ENCODE measurements at places on chromosomes 13 and 19.

- DNase-seq: no peak
These were observed 1445.7 kb downstream of the UQCRFS1 start for GRCh38 chr19:27767234-27767633.

- DNase-seq: no peak
These were observed 105.8 kb downstream of the SOX1 start for GRCh38 chr13:112172641-112173251.

- no peak for DNase-seq
These were observed 58.3 kb upstream of the SLC15A1 start for GRCh38 chr13:98810746-98811145.

DNA sequence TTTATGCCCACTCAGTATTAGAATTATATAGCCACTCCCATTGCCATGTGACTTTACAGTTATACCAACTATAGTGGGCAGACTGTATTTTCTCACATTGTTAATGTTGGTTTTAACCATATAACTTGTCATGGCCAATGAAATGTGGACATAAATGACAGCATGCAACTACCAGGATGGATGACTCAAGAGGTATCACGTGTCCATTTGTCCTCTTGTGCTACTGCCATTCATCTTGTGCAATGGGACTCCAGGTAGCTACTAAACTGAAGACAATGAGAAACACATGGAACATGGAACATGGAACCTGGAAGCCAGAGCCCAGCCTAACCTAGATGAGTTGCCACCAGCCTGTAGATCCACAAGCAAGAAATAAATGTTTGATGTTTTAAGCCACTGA, 242.7 kb upstream of the IPO5 start:
- no peak for DNase-seq

DNA sequence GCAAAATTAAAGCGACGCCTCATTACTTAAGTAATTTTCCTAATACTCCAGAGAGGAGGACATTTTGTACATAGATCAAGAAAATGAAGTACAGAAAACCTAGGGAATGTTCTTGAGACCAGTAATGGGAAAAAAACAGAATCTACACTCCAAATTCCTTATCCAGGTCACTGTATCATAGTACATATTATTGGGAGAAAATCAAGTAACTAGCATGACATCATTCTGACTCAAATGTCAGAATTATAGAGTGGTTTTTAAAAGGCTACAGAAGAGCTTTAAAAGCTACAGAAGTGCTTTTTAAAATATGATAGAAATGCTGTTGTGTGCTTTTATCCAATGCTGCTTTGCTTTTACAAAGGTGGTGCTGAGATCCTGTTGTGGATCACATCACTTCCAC, 86.3 kb upstream of the SLC15A1 start:
- no peak for DNase-seq

- peak; percentile 46 for DNase-seq
These were observed at the start of gene ZNF580 for GRCh38 chr19:55640577-55641425. Gene ZNF580 (plus strand): TSS chr19:55641002. CDS start chr19:55642509, 1,507 bp downstream.

- DNase-seq: no peak
These were observed 4.4 kb upstream of the SBK3 start for GRCh38 chr19:55549500-55550320.

GRCh38 chr13:107370015-107370785, 802.3 kb upstream of the ARGLU1 start:
- DNase-seq: no peak

DNA sequence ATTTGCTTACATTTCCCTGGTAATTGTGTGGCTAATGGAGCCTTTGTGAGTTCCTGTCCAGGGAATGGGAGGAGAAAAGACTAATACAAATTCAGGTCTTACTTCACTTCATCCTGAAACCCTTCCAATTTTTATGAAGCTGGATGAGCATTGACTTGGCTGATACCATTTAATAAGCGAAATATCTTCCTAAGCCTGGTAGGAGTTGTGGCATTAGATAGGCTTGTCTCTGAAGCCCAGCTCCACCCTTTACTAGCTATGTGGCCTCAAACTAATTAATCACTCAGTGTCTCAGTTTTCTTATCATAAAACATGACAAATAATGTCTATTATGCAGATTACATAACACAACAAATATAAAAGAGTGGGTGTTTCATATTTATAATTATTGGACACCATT, 106.3 kb downstream of the FGF9 start:
- no peak for DNase-seq

DNA sequence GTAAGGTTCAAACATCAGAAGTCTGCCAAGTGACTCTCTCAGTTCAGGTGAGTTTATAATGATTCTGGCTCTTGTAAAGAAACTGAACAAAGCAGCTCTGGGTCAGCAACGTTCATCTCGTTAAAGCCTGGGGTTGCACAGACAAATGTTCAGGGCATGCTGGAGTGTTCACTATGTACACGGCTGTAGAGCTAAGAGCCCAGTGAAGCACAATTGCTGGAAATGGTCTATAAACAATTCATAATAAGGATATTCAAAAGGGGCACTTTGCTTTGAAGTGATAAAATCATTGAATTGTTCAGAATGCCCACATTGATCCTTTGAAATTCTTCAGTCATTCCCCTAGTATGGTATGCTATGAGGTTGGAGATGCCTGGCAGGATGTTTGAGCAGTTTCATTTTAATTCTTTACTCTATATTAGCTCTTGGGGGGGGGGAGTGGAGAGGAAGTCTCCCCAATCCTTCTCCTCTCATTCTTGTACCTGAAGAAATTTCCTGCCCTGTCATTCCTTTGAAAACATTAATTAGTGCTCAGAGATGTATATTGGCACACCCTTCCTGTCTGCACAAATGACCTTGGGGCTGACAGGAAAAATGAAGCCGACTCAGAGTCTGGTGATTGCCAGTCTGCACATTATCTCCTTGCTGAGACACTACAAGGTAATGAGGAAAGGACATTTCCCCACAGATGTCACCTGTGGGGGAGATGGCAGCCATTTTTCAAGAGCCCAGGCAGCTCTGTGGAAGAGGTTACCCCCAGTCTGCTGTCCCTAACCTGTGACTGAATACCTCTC, 145.5 kb downstream of the DLEU7 start:
- no peak for DNase-seq

DNA sequence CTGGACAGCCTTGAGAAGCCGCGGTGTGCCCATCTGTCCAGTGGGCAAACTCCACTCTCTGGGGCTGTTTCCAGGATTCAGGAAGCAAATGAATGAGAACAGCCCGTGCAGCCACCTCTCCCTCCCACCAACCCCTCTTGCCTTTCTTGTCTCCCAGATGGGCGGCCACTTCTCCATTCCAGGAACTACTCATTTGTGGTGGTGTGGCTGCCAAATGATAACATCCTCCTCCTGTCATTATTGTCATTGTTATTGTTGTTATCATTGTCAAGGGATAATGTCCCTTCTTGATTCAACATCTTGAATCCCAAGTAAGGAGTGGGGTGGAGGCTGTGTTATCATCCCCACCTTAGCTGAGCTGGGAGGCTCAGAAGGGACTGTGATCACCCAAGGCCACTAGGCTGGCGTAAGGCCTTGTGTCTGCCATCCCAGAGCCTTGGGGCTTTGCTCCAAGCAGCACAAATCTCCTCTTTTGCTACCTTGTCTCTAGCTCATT, 1.6 kb downstream of the DNM2 start:
- DNase-seq: no peak

GRCh38 chr13:26495750-26496149, 61.7 kb upstream of the WASF3 start:
- no peak for DNase-seq

DNA sequence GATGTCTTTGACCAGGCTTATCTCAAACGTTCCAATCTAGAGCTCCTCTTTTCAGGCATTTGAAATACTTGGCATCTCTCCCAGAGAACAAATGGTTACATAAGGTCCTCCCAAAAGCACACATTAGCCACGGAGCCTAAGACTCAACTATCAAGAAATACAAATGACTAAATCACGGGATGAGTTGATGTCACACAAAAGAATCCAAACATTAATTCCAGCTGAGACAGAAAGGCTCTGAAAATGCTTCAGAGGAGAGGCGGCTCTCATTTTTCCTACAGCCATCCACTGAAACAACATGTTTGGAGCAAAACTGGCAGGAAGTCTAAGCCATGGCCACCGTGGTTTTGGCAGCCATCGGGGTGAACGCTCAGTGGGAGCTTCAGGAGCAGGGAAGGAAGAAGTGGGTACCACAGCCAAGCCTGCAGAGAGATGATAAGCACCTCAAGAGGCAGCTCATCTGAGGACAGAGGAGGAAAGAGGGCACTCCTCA, 122.5 kb downstream of the STK24 start:
- no peak for DNase-seq

- no peak for DNase-seq
These were observed 39.0 kb upstream of the WASF3 start for GRCh38 chr13:26518451-26518959.

- DNase-seq: peak; percentile 45
These were observed at the start of gene SLC8A2 for GRCh38 chr19:47471733-47472457. Gene SLC8A2 (minus strand): TSS chr19:47471893. CDS start chr19:47466403, 5,490 bp downstream.

GRCh38 chr13:76644906-76645305, 241.3 kb downstream of the KCTD12 start:
- DNase-seq: no peak

DNA sequence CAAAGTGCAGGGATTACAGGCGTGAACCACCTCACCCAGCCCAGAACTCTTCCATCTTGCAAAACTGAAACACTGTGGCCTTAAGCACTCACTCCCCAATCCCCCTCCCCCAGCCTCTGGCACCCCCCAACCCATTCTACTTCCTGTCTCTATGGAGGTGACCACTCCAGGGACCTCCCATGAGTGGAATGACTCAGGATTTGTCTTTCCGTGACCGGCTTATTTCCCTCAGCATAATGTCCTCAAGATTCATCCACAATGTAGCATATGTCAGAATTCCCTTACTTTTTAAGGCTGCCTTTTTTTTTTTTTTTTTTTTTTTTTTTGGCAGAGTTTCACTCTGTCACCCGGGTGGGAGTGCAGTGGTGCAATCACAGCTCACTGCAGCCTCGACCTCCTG, 3.6 kb upstream of the F2RL3 start:
- no peak for DNase-seq

- DNase-seq: peak; percentile 59
These were observed 15.1 kb downstream of the CC2D1A start for GRCh38 chr19:13920940-13921747.

DNA sequence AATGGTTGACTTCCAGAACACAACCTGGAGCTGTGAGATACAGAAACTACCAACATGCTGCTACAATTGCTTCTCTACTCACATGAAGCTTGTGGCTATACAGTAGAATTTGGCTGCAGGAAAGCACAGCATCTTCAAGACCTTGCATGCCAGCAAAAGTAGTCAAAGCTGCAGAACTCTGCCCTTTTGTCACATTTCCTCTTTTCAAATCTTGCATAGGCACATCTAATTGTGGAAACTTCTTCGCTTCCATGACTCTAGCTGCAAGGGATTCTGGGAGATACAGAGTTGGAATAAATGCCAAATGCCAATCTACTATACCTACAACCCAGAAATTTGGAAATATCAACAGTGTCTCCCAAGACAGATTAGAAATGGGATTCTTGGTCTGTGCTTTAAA, 462.2 kb downstream of the FOXO1 start:
- DNase-seq: no peak

DNA sequence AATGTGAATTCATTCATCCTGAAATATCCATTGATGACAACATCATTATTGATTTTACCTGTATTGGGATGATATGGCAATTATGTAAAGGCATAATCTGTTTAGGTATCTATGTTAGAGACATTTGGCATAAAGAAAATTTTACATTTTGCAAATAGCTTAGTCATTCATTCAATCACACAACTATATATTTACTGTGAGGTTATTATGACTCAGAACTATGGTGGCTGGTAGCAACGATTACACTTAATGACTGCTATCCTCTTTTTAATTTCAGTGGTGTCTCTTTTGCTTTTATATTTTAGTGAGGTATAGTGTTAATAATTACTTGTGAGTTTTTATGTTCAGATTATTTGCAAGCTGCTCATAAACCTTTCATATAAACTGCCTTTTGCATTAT, 955.9 kb downstream of the SLITRK6 start:
- DNase-seq: no peak

DNA sequence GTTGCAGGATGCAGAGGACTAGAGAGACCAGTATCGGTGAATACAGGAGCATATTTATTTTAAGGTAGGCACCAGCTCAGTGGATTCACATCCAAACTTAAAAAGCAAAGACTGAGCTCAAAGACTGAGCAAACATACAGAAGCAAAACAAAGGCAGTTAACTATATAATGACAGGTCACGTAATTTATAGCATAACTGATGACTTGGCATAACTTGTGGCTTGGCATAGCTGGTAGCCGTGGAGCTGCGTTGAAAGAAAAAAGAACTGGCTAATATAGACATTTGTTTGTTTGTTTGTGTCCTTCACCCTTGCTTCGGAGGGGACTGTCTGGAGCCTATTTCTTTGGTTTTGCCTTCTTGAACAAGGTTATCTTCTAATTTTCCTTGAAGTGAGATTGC, 33.7 kb downstream of the ZNF493 start:
- DNase-seq: no peak

- no peak for DNase-seq
These were observed 20.7 kb upstream of the HMGB1 start for GRCh38 chr13:30486230-30487074.

DNA sequence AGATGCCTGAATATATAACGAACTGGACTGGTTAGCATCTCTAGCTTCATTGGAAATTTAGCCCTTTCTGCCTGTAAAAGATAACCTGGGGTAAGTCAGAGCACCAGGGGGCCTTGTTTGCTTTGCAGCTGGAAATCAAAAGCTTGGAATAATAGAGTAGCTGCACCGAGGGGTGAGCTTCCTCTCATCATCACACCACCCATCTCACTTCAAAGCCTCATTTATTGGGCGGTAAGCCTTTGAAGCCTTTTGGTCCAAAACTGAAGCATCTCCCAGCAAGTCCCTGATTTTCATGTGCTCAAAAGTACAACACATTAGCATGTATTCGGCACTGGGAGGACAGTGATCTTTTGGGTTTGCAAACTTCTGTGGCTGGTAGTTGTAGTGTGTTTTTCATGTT, 405.1 kb downstream of the FOXO1 start:
- no peak for DNase-seq

- no peak for DNase-seq
These were observed 19.6 kb downstream of the ARHGAP35 start for GRCh38 chr19:46880431-46880830.

DNA sequence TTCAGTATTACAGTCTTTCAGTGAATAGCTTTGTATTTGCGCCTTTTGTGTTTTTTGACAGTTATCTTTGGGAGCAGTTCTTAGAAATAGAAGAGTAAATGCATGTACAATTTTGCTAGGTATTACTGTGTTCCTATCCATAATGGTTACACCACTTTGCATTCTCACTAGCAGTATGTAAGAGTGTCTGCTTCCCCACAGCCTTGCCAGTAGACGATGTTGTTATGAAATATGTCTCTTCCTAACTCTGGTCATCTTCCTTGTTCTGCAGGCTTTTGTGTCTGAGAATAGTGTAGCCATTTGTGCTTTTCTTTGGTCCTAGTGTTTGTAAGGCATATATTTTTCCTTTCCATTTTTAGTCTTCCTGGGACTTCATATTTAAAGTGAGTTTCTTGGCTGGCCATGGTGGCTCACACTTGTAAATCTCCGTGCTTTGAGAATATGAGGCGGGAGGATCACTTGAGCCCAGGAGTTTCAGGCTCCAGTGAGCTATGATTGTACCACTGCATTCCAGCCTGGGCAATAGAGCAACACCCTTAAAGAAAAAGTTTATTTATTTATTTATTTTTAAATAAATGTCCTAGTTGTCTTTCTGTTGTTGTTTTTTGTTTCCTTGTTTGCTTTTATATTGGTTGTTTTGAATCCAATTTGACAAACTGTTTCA, 140.3 kb downstream of the PDS5B start:
- DNase-seq: no peak

GRCh38 chr13:102657630-102658029, 37.2 kb downstream of the METTL21C start:
- DNase-seq: no peak

GRCh38 chr19:9060564-9061340, 26.1 kb upstream of the OR1M1 start:
- DNase-seq: no peak
